ENCODE measurements at places on chromosomes 5 and 9.

DNA sequence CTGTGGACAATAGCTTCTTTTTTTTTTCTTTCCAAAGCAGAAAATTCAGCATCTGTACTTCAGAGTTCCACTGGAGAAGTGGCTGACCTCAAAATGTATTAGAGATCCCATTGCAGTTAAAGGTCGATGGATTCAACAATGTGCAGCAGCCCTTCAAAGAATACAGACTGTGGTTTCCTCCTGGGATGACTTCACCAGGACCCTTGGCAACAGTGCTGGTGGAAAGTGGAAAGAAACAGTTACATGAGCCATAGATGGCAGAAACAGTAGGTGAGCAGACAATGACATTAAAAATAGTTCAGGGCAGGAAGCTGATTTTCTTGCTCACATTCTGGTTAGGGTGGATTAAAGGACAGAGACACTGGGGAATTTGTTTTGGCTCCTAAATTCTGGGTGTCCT lies 62.4 kb downstream of the SLC28A3 start:
- DNase-seq = no peak

DNA sequence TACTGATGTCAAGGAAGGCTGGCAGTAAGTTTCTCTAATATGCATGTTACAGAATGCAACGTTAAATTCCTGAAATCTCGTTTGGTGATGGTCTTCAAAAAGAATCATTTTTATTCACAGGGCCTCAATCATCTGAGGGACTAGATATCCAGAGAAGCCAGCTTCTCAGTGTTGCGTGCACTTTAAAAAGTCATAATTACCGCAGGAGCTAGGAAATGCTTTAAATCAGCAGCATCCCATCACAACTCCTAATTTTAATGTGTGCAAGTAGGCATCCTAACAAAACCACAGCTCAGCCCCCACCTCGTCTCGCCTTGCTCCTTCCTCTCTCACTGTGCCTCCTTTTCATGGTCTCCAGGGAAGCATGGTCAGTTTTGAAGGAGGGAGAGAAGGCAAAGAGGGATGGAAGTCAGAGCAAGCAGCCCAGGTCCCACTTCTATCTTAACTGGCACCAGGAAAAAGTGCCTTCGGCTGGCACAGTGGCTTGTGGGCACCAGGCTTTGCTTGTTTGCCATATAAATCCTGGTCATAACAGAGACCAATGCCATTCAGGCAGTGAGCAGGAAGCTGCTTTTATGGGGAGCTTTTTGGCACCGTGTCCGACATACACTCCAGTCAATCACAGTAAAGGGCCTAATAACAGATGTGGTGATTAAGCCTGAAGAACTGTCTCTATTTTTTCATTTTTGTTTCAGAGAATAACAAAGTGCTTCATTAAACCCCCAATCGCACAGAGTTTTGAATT lies 21.4 kb downstream of the MEGF10 start:
- peak; percentile 43 for DNase-seq

GRCh38 chr5:78008356-78008967 lies 232.3 kb upstream of the TBCA start:
- peak; percentile 66 for DNase-seq

- DNase-seq = no peak
These were observed 337.6 kb downstream of the BNC2 start for GRCh38 chr9:16532681-16533450.

DNA sequence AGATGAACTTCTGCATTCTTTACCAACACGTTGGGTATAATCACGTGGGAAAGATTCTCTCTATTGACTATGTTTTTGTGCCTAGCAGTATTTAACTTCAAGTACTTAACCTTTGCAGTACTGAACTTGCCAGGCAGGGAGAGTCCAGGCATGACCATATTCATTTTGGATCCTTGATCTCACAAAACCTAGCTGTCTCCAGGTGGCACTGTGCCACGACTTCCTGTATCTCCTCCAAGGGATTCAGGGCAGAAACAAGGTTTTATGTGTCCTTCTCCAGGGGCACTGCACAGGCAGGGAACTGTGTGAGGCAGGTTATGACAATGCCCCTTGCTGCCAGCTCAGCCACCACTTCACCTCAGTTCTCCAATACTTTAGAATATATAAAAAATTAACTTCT lies 11.7 kb upstream of the IFNA5 start:
- peak; percentile 43 for DNase-seq

- no peak for DNase-seq
These were observed 10.4 kb downstream of the TNIP1 start for GRCh38 chr5:151070449-151070848.

- no peak for DNase-seq
These were observed 3.3 kb upstream of the CD180 start for GRCh38 chr5:67199859-67200258.

- DNase-seq = peak; percentile 69
These were observed 409.5 kb downstream of the ARHGEF28 start for GRCh38 chr5:74035521-74035937.

- DNase-seq = no peak
These were observed 594.7 kb upstream of the CCNG1 start for GRCh38 chr5:162842727-162843126.

- no peak for DNase-seq
These were observed 245.3 kb downstream of the ADGRV1 start for GRCh38 chr5:90803876-90804275.

DNA sequence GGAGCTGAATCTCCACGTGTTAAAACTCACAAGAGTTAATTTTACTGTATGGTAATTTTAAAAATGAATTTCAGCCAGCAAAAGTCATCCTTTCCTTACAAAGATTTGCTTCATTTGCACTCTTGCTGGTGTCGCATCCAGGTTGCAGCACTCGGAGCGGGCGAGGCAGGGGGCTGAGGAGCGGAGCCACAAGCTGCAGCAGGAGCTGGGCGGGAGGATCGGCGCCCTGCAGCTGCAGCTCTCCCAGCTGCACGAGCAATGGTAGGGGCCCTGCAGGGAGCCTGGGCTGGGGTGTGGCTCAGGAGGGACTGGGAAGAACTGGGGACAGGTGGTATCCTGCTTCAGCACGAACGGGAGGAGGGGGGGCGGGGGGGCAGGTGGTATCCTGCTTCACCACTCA lies 27.1 kb downstream of the HNRNPH1 start:
- no peak for DNase-seq

DNA sequence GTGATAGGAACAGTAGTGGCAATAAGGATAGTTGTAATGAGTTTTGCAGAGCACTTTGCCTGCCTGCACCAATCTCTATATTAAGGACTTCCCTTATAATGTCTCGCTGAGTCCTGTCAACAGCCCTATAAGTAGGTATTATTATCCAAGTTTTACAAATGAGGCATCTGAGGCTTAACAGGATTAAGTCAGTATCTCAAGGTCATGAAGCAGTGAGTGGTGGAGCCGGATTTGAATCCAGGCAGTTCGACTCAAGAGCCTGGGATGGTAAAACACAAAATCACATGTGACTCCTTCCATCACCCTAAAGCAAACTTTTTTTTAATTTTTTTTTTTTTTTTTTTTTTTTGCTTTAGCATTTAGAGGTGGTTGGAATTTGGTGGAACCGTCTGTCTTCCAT lies 59.0 kb upstream of the RARS1 start:
- no peak for DNase-seq

DNA sequence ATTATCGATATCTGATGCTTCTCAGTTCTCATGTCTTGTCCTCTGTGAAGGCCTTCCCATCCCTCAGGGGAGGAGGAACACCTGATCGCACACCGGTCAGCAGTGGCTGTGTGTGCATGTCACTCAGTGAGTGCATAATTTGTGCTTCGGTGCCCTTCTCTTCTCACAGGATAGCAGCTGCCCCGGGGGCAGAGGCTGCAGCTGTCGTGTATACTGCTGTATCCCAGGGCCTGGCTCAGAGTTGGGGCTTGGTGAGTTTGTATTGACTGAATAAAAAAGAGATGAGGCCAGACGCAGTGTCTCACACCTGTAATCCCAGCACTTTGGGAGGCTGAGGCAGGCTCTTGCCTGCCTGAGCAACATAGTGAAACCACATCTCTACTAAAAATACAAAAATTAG lies 49.7 kb upstream of the NCS1 start:
- no peak for DNase-seq

DNA sequence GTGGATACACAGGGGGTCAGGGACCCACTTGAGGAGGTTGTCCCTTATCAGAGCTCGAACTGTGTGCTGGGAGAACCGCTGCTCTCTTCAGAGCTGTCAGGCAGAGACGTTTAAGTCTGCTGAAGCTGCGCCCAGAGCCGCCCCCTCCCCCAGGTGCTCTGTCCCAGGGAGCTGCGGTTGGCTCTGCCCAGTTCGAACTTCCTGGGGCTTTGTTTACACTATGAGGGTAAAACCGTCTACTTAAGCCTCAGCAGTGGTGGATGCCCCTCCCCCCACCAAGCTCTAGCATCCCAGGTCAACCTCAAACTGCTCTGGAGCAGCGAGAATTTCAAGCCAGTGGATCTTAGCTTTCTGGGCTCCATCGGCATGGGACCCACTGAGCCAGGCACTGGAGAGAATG lies 15.9 kb downstream of the SRD5A1 start:
- DNase-seq = no peak

GRCh38 chr5:55438998-55439397 lies 95.8 kb downstream of the PLPP1 start:
- no peak for DNase-seq

DNA sequence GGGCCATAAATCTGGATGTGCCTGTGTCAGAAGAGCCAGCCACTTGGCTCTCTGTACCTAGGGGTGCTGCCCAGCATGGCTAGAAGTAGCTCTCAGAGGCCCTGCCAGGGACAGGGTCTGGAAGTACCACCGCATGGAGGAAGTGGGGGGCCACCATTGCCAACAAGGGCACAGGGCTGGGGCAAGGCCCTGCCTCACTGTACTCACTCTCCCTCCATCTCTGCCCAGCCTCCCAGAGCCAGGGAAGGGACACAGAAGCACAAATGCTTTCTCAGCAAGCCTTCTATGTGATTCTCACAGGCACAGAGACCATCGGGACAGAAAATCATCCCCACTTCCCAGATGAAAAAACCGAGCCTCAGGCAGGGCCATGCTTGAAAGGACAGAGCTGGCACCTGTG lies 138.1 kb downstream of the C5orf15 start:
- no peak for DNase-seq

DNA sequence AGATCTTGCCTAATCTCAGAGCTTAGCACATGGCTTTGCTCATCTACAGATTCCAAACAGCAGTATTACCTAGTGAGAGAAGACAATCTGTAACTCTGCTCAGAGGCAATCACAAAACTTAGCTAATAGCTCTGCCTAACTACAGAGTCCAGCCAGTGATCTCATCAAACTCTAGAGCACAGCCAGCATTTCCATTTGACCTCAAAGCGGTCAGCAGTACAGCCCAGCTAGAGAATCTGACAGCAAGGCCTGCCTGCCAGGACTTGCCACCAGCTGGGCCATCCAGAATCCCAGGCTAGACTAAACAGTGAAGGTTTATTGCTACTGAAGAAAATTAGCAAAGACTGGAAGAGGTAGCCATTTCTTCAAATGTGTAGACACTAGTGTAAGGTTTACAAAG lies 217.9 kb upstream of the VLDLR start:
- DNase-seq = no peak

- no peak for DNase-seq
These were observed 70.3 kb downstream of the MTAP start for GRCh38 chr9:21872696-21873095.

DNA sequence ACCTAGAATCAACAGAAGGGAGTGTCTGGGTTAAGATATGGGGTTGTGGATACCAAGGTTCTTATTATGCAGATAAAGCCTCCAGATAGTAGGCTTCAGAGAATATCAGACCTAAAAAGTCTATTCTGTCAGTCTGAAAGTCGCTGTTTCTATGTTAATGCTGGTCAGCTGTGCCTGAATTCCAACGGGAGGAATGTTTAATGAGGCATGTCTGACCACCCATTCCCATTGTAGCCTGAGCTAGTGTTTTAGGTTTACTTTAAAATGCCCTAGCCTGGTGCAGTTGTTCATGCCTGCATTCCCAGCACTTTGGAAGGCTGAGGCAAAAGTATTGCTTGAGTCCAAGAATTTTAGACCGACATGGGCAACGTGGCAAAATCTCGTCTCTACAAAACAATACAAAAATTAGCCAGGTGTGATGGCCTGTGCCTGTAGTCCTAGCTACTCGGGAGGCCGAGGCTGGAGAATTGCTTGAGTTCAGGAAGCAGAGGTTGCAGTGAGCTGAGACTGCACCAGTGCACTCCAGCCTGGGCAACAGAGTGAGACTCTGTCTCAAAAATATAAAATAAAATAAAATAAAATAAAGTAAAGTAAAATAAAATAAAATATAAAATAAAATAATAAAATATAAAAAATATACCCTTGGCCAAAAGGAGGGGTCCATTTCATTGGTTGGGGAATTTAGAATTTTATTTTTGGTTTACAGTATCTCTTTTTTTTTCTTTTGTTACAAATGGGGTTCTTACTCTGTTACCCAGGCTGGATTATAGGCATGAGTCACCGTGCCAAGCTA lies 7.8 kb upstream of the SOX30 start:
- DNase-seq = no peak

DNA sequence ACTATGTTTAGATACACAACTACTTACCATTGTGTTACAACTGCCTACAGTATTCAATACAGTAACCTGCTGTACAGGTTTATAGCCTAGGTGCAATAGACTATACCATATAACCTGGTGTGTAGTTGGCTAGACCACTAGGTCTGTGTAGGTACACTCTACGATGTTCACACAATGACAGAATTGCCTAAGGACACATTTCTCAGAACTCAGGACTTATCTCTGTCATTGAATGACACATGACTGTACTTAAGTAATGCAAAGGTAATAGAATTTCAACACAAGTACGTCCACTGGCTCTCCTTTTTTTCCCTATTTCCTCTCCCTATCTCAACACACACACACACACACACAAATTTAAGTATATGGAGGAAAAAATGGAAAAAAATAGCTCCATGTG lies 385.6 kb downstream of the CTNND2 start:
- DNase-seq = no peak

DNA sequence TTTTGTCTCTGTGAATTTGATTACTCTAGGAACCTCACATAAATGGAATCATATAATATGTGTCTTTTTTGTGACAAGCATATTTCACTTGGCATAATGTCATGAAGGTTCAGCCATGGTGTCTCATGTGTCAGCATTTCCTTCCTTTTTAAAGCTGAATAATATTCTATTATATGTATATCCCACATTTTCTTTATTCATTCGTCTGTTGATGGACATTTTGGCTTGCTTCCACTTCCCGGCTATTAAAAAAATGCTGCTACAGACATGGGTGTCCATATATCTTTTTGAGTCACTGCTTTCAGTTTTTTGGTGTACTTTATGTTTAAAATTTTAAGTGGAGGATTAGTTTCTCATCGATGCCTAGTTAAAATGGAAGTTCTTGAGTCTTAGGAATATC lies 59.8 kb upstream of the C5orf63 start:
- DNase-seq = no peak

GRCh38 chr5:36047384-36048160 lies 19.1 kb downstream of the UGT3A2 start:
- DNase-seq = no peak
